A549 treated with ZK216348 at 1 μM for 4 hours (cell line): ENCODE measurements at places on chromosomes 7 and 10. TPM values are rescaled to one million over a fixed set of nuclear protein-coding genes. Genes with fewer than 3 reads are reported as not detected.

The BTBD16 gene
- 0.22 to 0.92 TPM (median 0.58 TPM) in 5 replicates for total RNA-seq

The PNLIPRP3 gene
- total RNA-seq = not detected in 5 replicates

The HSPB1 gene
- total RNA-seq = 686 to 1,427 TPM (median 1,208 TPM) in 5 replicates

The ELOVL3 gene
- 0.38 to 0.73 TPM (median 0.62 TPM) in 4 of 5 replicates, not detected in the other for total RNA-seq

The CDH23 gene
- 1.4 to 3.9 TPM (median 2.5 TPM) in 5 replicates for total RNA-seq

The PRR15 gene
- total RNA-seq = 2.4 to 3.2 TPM (median 2.7 TPM) in 5 replicates

The SLC35G1 gene
- 6.6 to 9.2 TPM (median 8.6 TPM) in 5 replicates for total RNA-seq

The CRPPA gene
- 0.25 to 0.98 TPM (median 0.62 TPM) in 5 replicates for total RNA-seq

The NXPH1 gene
- not detected in 5 replicates for total RNA-seq

The VKORC1L1 gene
- 19.7 to 33.9 TPM (median 32.2 TPM) in 5 replicates for total RNA-seq

The FRMD4A gene
- total RNA-seq = 2.8 to 11.1 TPM (median 4.3 TPM) in 5 replicates

The CRHR2 gene
- not detected in 5 replicates for total RNA-seq

The LDB1 gene
- total RNA-seq = 24.3 to 43.4 TPM (median 39.6 TPM) in 5 replicates

The SEC61A2 gene
- 10.1 to 15.3 TPM (median 12.9 TPM) in 5 replicates for total RNA-seq

The STAG3 gene
- 0.06 to 0.40 TPM (median 0.21 TPM) in 5 replicates for total RNA-seq

The PPP1R17 gene
- not detected in 5 replicates for total RNA-seq

The LRRD1 gene
- total RNA-seq = not detected in 5 replicates

The HABP2 gene
- 0.07 to 0.12 TPM (median 0.09 TPM) in 4 of 5 replicates, not detected in the other for total RNA-seq

The CLDN3 gene
- 0.58 to 4.4 TPM (median 3.2 TPM) in 5 replicates for total RNA-seq

The RBP3 gene
- total RNA-seq = not detected in 5 replicates

The MBL2 gene
- total RNA-seq = not detected in 5 replicates
